Cerebellar cortex (tissue), 1 donor: ENCODE measurements at places on chromosomes 4 and X.

DNA sequence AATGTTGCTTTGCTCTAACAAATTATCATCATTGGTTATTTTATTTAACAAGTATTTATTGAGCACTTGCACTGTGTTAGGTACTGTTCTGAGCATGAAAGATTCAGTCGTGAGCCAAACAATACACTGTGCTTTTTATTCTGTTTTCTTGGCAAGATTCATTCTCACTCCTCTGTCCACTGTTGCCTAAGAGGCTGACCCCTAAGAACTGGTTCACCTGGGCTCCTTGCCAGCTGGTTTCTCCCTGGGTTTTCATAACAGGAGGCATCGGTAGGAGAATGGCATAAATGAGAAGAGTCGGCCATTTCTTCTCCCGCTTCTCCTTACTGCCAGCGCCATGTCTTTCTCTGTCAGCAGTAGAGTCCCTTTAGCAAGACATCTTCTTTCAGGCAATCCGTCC, 243.7 kb upstream of the DIAPH2 start:
- DNase-seq = no peak

DNA sequence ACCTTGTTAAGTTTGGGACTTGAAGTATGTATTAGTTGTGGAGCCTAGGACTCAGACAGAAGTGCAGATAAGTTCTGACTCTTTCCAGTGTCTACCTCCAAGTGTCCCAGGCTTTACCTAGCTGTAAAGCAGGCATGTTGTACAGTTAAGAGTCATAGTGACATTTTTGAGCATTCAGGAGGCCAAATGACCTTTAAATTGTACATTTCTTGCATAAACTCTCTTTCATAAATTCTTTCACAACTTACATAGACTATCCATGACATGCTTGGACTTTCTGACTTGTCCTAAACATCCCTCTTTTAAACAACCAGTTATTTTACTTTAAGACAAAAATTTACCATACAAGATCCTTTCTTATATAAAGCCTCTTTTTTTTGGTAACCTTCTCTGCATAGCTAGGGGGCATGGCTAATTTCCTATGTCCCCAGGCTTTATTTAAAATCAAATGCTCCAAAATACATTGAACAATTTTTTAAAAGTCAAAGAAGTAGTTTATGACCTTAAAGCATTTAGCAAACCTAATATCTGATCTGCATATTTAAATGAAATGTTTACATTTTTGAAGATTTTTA, 40.1 kb upstream of the UGT8 start:
- DNase-seq = no peak

DNA sequence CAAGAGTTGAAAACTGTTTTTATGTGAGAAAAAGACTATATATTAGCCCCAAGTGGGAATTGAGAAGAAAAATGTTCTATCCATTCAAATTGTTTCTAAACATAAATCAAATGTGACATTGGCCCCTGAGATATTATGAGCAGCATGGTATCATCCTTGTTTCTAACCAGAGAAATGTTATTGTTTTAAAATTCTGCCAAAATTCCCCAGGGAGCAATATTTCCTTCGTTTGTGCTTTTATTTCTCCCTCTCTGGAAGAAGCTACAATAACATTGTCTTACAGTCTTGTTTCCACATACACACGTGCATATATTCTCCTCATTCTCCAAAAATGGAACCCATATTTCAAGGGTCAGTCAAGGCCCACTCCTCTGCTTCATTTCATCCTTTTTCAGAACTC, 46.7 kb downstream of the MAGEB17 start:
- DNase-seq = no peak

- no peak for DNase-seq
Observed at GRCh38 chrX:155070663-155070974, 317 bp downstream of the CMC4 start.

DNA sequence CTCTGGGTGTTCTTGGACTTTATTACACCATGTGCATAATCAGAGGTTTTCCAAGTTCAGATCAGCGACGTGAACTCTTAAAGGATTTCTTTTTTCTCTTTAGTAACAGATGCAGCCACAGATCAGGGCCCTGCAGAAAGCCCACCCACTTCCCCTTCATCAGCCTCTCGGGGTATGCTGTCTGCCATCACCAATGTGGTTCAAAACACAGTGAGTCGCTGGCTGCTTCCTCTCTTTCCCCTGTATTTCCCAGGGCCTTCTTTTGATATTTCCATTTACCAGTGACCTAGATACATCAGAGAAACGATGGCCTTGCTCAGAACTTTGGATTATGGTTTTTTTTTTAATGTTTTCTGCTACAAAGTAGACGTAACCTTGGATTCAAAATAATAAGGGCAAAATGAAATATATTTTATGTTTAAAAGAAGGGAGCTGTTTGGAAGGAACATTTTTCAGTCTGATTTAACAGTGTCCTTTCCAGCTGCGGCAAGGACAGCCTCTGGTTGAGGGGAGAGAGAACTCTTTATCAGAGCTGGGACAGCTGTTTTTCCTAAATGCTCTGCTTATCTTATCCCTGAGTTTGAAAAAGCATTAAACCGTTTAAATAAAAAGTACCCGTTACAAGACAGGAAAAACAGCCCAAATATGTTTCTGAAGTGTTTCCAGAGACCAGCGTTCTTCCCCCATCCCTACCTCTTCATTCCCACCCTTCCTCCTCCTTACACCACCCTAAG, 38.2 kb downstream of the FAM114A1 start:
- no peak for DNase-seq

- DNase-seq = no peak
Observed at GRCh38 chrX:20412871-20413486, 146.3 kb upstream of the RPS6KA3 start.

DNA sequence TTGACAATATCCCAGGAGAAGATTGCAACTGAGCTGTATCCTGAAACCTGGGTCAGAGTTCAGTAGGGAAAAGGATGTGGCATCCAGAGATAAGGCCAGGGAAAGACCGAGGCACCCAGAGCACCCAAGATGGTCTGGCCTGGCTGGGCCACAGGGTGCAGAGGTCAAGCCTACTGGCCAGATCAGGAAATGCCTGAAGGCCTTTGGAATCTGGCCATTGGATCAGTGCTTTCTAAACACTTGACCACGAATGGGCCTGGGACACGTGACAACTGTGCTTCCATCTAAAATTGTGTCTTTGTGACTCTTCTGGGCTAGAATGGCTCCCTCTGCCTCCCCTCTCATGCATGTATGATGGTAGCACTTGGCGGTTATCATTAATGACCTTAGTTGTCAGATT, 316.9 kb downstream of the EVC2 start:
- DNase-seq = no peak

- DNase-seq = no peak
Observed at GRCh38 chr4:141768954-141769353, 132.6 kb downstream of the IL15 start.

- no peak for DNase-seq
Observed at GRCh38 chr4:109041463-109042360, 260.7 kb downstream of the COL25A1 start.

GRCh38 chrX:138191998-138192397, 519.5 kb downstream of the FGF13 start:
- peak; percentile 3 for DNase-seq

- DNase-seq = no peak
Observed at GRCh38 chr4:139878050-139878449, 212.4 kb downstream of the MGST2 start.
